ENCODE measurements at places on chromosomes 12 and 14.

GRCh38 chr12:67002720-67003119, 266.4 kb upstream of the CAND1 start:
- no peak for DNase-seq

GRCh38 chr12:15599266-15600037, 189.7 kb downstream of the EPS8 start:
- DNase-seq: no peak

GRCh38 chr12:131493068-131493826, 217.6 kb upstream of the SFSWAP start:
- DNase-seq: no peak

- DNase-seq: no peak
Measured at GRCh38 chr12:128684352-128684751, 139.4 kb downstream of the SLC15A4 start.

- DNase-seq: no peak
Measured at GRCh38 chr14:69997849-69998248, 118.6 kb downstream of the SMOC1 start.

- no peak for DNase-seq
Measured at GRCh38 chr12:58323676-58324075, 382.3 kb downstream of the ATP23 start.

DNA sequence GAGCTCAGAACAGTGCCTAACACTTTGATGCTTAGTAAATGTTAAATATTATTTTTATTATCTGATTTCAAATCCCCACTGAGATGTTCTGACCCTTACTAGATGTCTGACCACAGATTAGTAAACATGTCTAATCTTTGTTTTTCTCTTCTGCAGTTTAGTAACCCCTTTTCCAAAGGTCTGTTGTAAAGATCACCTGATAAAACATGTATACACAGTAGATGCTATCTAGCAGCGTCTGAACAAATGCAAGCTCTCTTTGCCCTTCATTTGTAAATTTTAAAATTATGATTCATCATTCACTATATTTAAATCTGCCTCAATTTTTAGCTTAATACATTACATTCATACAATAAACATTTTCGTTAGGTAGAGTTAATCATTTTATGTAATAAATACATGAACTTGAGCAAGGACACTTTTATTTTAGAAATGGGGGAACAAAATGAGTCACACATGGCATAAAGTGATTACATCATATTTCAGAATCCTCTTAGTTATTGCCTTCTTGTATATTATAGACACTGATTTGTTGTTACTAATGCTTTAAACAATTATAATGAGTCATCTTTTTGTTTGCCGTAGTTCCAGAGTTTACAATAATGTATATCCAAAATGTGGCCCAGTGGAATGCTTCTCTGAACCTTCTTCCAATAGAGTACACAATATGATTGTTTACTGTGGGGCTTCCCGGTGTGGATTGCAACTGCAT, 1.7 kb upstream of the OR4K5 start:
- no peak for DNase-seq

DNA sequence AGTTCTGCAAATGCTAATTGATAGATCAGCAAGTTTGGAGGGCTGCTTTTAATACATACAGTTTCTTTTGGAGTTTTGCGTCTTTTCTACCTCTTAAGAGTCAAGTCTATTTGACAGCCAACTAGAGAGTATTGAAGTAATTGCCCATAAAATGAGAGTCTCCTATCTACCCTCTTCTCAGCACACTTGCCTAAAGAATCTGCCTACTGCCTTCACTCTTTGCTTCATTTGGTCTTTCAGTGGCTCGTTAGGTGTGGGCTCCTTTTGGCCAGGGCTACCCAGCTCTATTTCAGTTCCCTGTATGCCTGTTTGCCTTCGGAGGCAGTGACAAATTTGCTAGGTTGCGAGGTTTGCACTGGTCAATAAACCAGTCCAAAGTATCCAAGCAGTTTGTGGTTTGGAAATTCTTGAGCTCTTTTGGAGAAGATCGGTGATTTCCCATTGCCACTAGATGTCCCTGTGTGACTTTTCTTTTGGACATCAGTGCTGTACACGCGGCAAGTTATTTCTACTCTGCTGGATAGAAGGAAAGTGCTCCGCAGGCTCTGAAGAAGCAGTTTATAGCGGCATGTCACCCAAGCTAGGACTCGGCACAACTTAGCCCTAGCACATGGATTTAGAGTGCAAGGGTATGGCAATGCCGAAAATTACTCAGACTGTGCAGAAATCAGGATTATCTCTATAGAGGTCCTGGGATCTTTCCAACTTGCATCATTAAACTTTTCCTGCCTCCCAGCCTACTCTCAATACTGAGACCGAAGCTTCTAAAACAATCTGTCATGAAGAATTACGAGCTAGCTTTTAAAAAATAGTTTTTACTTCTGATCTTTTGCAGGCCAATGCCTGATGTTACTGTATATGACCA, 38.6 kb downstream of the MGST1 start:
- DNase-seq: no peak

DNA sequence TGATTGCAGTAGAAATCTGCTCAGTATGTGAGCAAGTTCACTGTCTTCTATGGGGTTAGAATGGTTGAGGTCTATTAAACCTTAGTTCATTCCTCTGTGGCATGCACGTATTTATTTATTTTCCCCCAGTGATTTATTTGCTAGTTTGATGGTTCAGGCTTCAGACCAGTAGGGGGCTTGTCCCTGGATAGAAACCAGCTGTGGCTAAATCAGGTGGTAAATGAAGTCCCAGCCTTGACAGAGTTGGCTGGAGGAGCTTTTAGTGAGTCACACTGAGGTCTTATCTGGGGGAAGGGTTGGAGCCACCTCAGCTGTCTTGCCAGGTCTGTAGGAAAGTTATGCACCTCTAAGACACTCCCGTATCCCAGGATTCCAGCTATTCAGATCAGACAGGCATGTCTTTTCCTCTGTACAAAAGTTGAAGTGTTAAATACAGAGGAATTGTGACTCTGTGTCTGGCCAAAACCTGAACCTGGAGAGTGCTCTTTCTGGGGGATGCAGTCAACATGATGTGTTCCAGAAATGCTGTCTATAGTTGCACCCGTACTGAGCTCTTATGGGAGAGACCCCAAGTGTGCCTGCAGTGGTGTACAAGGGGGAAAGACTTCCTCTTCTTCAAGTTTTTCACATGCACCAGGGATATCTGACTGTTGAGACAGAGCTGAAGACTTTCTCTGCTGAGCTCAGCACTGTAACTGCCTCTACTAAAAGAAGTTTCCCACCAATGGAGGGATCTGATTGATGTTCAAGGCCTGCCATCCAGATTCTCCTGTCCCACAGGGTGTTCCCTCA, 1322.1 kb downstream of the TMEM121 start:
- DNase-seq: no peak

DNA sequence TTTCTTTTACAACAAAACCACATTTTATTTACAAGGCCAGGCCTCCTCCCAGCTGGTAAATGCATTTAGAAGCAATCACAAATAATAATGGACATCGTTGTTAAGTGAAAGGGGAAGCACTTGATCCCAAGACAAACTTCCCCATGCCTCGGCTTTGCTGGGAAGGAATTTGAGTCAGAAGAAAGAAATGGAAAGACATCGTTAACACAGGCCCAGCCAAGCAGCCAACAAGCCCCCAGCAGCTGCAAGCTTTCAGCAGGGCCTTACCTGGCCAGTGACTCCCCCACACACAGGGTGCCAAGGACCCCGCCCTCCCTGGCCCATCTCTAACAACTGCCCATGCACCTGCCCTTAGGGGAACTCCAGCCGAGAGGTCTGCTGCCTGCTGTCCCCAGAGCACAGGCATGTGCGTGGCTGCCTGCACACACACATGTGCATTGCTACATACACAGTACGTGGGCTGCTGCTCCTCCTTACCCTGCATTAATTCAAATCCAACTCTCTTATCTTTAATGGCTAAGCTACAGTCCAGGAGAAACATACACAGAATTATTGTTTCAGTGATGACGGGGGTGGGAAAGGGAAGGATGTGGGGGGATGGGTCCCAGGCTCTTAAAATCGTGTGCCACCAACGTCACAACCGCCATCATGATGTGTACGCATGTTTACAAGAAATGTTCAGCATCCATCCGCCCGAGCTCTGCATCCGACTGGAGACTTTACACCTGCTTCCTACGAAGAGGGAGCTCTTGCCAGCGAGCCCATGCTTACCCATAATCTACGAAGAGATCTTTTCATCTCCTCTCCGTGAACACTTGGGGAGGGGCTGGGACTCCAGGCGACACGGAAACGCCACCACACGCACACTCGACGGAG, 9.8 kb downstream of the BCL11B start:
- DNase-seq: no peak

GRCh38 chr12:74689071-74689655, 151.5 kb downstream of the ATXN7L3B start:
- DNase-seq: no peak

GRCh38 chr12:86666316-86666715, 410.1 kb upstream of the MGAT4C start:
- no peak for DNase-seq

GRCh38 chr14:29339494-29340172, 573.0 kb downstream of the FOXG1 start:
- no peak for DNase-seq

DNA sequence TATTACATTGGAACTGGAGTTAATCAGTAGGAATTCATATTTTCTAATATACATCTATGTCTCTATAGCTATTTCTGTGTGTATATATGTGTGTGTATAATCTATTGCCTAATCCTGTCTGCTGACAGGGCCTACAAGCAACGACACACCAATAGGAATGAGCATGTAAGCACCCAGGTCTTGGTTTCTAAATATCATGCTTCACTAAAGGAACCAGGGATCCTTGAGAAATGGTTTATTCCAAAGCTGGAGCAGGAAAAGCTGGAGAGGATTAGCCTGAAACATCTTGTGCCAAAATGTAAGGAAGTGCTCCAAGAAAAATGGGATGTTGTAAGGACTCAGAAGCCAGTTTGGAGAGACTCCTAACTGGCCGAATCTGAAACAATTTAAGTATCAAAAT, 29.3 kb upstream of the LGALS3 start:
- no peak for DNase-seq

- DNase-seq: no peak
Measured at GRCh38 chr14:35786856-35787255, 22.2 kb downstream of the RALGAPA1 start.

GRCh38 chr12:25401547-25402345, 151.0 kb upstream of the KRAS start:
- no peak for DNase-seq

DNA sequence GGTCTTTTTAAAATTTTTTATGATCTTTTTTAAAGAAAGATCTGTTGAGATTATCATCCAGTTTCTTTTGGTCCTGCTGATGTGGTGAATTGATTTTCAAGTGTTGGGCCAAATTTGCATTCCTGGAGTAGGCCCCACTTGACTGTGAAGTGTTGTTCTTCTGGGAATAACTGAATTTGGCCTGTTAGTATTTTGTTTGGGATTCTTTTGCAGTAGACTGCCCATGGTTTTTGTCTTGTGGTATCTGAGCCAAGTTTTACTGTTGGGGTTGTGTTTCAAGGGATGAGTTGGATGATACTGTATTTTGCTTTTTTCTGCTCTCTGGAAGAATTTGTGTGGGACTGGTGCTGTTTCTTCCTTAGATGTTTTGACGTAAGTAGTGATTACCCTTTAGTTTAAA, 4.0 kb upstream of the SYCP3 start:
- no peak for DNase-seq

DNA sequence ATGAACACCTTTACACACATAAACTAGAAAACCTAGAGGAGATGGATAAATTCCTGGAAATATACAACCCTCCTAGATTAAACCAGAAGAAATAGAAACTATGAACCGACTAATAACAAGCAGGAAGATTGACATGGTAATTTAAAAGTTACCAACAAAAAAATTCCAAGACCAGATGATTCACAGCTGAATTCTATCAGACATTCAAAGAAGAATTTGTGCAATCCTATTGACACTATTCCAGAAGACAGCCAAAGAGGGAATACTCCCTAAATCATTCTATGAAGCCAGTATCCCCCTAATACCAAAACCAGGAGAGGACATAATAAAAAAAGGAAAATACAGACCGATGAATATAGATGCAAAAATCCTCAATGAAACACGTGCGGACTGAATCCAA, 102.6 kb upstream of the KRR1 start:
- no peak for DNase-seq

DNA sequence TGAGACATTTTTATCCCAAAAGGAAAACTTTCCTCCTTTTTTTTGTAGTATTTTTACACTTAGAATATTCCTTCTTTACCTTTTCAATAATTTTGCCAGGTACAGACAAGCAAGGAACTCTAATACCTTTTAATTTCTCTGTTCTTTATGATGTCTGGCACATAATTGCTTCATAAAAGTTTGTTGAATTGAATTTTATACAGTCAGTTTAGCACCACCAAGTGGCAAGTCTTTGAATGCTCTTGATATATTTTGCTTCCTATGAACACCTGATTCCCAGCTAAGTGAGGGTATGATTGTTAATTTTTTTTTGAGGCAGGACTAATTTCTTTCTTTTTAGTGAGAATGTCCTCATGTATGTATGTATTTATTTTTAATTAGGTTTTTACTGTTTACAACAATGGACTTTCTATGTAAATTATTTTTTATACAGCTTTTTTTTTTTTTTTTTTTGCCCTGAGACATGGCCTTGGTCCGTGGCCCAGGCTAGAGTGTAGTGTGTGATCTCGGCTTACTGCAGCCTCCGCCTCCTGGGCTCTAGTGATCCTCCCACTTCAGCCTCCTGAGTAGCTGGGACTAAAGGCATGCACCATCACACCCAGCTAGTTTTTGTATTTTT, 6.9 kb downstream of the TBC1D15 start:
- DNase-seq: no peak

GRCh38 chr12:125161712-125162022, 96.4 kb downstream of the AACS start:
- no peak for DNase-seq

GRCh38 chr12:106074706-106075392, 63.9 kb downstream of the NUAK1 start:
- no peak for DNase-seq

GRCh38 chr12:132360410-132360809, 31.0 kb upstream of the GALNT9 start:
- DNase-seq: no peak

DNA sequence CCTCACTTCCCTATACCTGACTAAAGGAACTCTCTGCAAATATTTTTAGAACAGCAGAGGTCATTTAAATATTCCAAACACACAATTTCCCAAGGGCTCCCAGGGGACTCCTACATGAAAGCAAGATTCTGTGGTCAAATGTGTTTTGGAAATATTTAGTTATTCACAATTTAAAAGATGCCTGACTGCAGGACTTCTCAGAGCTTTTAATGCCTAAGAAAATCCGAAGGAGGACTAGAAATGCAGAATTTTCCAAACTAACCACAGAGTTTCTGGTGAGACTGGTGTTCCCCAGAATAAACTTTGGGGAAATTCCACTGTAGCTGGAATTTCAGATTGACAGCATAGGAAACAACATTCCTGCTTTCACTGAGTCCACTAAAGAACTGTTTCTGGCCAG, 84.8 kb upstream of the MAP1LC3B2 start:
- no peak for DNase-seq

- no peak for DNase-seq
Measured at GRCh38 chr12:40565029-40565633, 127.1 kb upstream of the CNTN1 start.
